ENCODE measurements at places on chromosomes 5 and 9. TPM values are rescaled to one million over a fixed set of nuclear protein-coding genes. Genes with fewer than 3 reads are reported as not detected.

DNA sequence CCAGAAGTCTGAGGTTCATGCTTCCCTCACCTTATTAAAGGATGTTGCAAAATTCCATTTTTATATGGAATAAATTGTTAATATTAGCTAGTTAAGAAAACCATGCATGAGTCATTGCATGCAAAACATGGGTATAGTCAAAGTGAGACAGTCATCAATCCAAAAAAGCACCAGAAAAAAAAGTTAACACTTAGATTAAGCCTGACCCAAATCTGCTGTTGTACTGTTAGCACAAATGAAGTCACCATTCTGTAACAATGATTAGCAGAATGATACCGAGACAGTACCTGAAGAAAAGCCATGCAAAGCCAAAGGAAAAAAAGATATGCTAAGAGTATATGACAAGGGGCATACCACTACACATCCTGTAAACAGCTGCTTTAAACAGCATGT lies 49.5 kb downstream of the PKD2L2 start:
- no peak for DNase-seq

- no peak for DNase-seq
Observed at GRCh38 chr9:131554843-131555351, 9.6 kb downstream of the PRRT1B start.

DNA sequence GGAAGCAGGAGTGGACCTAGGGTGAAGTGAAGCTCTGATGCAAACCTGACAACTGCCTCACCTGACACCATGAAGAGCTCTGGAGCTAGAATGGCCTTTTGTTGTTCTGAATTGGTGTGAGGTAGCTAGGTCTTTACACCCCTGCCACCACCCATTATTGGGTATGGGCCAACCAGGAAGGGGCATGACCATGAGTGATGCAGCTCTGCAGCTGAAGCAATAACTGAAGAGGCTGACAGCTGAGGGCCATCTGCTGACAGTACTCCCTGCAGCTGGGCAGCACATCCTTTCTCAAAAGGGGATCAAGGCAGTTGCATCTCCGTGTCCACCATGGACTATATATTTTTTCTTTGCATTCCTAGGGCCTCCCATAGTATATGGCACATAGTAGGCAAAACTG lies 87.0 kb upstream of the TLE1 start:
- DNase-seq: no peak

DNA sequence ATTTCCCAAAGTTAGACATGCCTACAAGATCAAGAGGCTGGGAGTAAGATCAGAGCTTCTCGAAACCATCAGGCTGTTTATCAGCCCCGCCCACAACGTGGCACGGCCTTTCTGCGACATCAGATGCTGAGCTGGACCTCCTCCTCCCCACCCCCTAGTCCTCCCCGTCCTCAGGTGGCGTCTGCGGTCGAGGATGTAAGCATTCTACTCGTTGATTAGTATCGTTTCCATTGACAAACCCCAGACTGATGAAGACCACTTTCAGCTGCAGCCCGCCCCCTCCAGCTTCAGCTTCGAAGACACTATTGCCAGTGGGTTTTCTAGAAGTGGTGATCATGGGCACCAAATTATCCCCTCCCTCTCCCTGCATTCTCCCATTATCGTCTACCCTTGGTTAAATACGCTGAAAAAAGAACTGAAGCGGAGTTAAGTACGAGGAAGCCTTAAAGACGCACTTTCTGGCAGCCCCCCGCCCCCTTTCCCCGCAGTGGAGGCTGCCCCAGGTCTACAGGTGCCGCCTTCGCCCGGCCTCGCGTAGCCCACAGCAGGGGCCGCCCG lies 1.1 kb downstream of the PPIC start:
- DNase-seq: no peak

DNA sequence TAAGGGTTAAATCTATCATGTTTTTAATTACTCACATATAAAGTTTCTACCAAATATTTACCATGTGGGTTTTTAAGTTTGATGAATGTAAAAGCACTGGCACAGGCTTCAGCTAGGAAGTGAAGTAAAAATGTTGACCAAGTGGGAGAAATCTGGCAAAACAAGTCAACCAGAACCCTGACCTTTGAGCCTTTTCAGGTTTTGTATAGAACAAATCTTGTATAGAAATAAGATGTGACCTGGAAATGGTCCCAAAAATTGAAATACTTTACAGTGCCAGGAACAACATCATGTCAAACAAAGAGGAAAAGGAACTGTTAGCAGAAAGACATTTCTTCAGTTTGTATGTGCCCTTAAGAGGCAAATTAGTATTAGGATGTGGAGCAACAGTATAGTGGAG lies 137.6 kb downstream of the CCDC192 start:
- DNase-seq: no peak

DNA sequence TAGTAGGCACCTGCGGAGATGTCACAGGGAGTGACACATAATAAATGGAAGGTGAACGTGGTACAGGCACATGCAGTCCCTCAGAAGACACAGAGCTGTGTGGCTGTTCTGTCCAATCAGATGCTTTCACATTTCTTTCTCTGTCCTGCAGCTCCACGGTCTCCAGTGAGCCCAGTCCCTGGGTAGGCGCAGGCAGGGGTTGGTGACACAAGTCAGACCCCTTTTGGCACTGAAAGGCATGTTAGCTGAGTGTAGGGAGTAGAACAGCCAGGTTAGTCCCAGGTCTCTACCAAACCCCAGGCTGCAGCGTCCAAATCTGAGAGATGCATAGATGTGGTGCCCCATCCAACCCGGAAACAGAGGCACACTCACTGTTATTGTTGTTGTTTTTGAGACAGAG lies 2.8 kb downstream of the SLC31A2 start:
- DNase-seq: no peak

- no peak for DNase-seq
Observed at GRCh38 chr5:133610489-133611356, 1.6 kb downstream of the FSTL4 start.

- no peak for DNase-seq
Observed at GRCh38 chr9:13689925-13690324, 410.4 kb upstream of the MPDZ start.

GRCh38 chr5:149001162-149001561 lies 61.7 kb downstream of the SH3TC2 start:
- DNase-seq: no peak

The HCN1 gene
- total RNA-seq: not detected

The ENTREP1 gene
- total RNA-seq: 0.08 TPM

Data from CD4-positive, alpha-beta T cell (primary cell).